Stimulated activated CD8-positive, alpha-beta memory T cell treated with anti-CD3 and anti-CD28 coated beads, Interleukin-7, amount 100 ng/mL, for 1 hour (primary cell): ENCODE measurements at places on chromosomes 7 and 10.

- no peak for DNase-seq
Observed at GRCh38 chr7:68258609-68259008, 1262.0 kb downstream of the TYW1 start.

GRCh38 chr7:79157281-79157680 is 296.2 kb downstream of the MAGI2 start:
- no peak for DNase-seq

DNA sequence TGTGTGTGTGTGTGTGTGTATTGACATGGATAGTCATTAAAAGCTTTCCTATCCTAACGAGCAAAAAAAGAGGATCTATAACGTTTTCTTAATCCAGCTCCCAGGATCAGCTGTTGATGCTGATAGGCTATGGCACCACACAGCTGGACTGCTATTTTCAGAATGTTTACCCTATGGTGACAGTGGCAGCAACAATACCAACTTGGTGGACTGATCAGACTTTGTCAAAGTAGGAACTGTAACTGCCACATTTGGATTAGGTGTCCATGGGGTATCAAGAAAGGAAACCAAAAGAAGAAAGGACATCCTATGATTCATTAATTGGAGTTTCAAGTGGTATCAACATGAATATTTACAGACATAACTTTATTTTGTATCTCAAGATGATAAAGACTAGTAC is 2.7 kb upstream of the CLEC5A start:
- DNase-seq = no peak

DNA sequence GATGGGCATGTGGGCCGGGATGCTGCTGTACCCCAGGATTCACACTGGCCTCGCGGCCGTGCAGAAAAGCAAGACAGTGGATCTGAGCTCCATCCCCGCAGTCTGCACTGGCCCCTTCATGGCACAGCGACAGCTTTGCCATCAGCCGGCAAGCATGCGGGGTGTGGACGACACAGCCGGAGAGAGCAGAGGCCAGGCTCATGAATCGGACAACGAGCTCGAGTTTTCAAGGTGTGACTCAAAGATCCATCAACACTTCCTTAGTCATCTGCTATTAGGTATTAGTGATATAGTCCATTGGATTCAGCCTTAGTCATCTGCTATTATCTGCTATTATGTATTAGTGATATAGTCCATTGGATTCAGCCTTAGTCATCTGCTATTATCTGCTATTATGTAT is 254.7 kb downstream of the KLF6 start:
- no peak for DNase-seq

DNA sequence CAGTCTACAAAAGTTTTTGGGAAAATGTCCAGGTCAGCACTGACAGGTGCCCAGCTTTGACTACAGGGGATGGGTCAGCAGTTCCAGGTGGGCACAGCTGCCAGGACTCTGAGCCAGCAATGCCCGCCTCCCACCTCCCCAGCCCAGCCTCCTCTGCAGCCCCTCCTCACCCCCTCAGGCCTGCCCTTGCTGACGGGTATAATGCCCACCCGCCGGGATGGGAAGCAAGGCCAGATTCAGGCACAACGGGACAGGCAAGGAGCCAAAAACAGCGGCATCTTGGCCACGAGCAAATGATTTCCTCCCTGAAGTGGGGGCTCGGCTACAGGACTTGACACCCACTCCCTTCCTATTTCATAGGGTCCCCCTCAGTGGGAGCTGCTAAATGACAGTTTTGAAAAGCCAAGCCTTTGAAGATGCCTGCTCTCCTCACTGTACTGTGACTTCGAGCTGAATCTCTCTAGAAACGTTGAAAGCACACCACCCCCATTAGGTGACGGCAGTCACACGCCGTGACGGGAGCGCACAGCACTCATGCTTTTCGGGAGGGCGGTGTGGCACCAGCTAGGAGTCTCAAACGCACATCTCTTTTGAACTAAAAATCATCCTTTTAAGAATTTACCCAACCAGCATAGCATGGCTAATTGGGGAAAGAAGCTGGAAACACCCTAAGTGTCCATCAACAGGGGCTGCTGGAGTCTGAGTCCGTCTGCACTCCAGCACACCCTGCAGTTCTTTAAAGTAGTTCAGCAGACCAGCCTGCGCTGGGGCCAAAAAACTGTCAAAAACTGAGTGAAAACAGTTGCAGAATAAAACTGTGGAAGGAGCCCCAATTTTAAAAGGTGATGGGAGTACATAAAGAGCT is 29.6 kb downstream of the MAD1L1 start:
- no peak for DNase-seq

DNA sequence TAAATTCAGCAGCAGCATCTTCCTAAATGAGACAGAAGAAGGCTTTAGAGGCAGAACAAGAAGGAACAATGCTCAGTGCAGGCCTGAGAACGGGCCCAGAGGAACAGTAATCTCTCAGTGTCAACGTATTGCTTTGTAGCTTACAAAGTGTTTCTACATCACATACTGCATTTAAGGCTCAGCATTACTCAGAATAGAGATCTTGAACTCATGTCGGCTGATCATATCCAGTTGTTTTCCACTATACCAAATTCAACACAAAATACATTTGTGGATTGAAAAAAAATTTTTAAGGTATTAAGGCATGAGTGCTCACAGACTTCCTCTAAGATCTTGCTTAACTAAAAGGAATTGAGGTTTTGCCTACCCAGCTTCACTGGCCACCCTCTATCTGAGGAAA is 325.1 kb downstream of the HPSE2 start:
- no peak for DNase-seq

GRCh38 chr7:157873664-157874063 is 536.9 kb downstream of the DNAJB6 start:
- DNase-seq = no peak

DNA sequence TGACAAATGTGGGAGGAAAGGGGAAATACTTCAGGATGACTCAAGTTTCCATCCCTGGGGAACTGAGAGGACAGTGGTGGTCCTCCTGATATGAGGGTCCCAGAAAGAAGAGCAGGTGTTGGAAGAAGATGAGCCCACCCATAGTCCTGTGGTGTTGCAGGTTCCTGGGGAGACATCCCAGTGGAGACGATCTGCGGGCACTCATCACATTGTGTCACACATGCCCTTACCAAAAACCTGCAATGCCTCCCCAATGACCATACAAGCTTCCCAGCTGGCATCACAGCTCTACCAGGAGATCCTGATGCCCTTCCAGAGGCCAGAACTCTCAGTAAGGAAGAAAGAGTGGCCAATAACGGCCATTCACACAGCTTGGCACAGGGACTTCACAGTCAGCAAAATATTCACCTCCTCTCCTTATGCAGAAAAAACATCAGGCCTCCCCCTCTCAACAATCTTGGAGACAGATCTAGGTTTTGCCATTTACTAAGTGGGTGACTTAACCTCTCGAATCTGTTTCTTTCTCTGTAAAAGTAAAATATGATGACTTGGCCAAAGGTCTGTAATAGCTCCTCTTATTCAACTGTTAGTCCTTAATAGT is 9.0 kb downstream of the PUS7 start:
- DNase-seq = no peak

GRCh38 chr7:20697351-20697750 is 81.9 kb downstream of the ABCB5 start:
- DNase-seq = no peak

DNA sequence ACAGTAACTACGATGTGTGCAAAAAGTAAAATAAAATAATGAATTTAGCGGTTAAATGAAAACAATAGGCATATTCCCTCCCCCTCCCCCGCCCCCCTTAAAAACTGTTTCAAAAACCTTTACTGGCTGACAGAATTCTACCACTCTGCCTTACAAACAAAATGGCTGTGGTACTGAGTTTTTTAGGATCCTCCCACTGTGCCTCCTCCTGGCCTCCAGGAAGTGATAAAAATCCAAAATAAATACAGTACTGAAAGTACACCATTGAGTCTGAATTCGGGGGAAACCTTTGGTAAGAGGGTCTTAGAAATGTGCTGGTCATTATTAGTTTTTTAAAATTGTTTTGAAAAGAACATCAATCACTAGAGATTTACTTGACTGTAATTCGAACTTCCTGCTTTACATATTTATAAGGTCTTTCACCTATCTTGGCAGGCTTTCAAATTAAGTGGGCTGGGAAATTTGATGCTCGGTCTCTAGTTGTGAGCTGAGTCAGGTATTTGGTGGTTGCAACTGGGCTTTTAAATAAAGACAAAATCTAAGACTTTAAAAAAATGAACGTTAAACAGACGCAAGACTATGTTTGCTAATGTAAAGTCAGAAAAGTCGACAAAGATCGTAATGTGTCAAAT is 32.5 kb upstream of the EPC1 start:
- DNase-seq = no peak
